Activated CD8-positive, alpha-beta memory T cell treated with anti-CD3 and anti-CD28 coated beads, Interleukin-2, amount 10 ng/mL, durations not matched to agents 7 days and 5 days (primary cell): ENCODE measurements at places on chromosomes 4 and X. TPM values are rescaled to one million over a fixed set of nuclear protein-coding genes. Genes with fewer than 3 reads are reported as not detected.

GRCh38 chrX:154800478-154801210, 4.6 kb downstream of the MPP1 start:
- no peak for DNase-seq

- DNase-seq = no peak
Observed at GRCh38 chr4:113979148-113979904, at the start of gene ARSJ. ARSJ (minus strand) TSS chr4:113979647; CDS start chr4:113978834, 813 bp downstream.

The GCNA gene
- 4.3 TPM for total RNA-seq

The MAGEA2 gene
- total RNA-seq = not detected

The GNRHR gene
- not detected for total RNA-seq

The NSUN7 gene
- total RNA-seq = 0.55 TPM

The CENPC gene
- 37.4 TPM for total RNA-seq

The ATP1B4 gene
- not detected for total RNA-seq

The FGFBP1 gene
- not detected for total RNA-seq

GRCh38 chrX:85851418-85851817, 195.9 kb downstream of the CHM start:
- DNase-seq = no peak

The ADD1 gene
- total RNA-seq = 251 TPM

DNA sequence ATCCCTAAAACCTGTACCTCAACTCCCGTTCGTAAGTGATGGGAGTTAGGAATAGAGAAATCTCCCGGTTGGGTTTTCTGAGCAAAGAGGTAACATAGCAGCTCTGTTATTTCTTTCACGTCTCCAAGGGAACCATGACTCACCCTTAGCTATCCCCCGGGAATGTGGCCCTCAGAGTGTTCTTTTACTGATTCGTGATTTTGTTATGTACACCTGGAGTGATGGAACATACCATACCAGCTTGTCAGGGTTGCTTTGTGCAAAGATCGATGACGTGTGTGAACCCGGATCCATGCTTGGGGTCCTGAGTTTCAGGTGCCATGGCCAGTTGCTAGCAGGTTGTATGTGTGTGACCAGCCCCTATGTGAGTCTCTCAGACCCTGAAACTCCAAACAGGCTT, 52.6 kb downstream of the HPRT1 start:
- no peak for DNase-seq

DNA sequence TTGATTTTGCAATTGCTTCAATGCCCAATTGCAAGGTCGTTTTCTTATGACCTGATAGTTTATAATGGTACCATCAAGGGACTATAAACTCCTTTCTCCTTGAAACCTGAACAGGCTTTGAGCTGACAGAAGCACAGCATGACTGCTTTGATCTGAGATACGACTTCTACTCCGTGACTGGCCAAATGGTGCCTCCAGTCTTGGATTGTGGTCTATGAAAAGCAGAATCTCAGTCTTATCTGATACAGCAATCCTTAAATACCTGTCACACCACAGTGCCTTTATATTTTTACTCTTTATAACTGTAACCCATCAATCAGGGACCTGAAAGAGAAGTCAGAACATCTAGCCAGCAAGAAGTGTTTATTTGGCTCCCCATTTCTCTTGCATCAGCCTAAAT, 93.1 kb downstream of the DOCK11 start:
- no peak for DNase-seq

DNA sequence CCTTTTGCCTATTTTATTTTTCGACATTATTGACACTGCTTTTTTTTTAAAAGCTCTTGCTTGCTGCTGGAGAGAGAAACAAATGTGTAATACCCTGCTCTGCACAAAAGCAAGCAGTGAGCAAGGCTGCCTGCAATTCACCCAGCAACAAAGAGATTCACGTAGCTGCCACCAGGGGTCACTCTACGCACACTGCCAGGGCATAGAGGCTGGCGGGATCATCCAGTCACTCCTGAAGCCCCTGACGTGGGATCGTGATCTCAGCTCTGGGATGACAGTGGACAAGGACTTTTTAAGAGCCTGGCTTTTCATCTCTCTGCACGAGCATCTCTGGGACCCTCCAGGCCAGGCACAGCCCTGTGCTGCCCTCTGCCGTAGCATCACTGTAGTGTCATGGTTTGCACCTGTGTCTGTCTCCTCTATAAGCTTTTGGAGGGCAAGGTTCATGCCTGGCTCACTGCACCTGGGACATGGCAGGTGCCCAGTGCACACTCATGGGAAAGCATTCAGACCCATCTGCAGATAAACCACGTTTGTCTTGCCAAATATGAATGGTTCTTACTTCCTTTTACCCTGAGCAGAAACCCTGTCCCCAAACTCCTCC, 19.8 kb downstream of the C4orf50 start:
- peak; percentile 66 for DNase-seq

DNA sequence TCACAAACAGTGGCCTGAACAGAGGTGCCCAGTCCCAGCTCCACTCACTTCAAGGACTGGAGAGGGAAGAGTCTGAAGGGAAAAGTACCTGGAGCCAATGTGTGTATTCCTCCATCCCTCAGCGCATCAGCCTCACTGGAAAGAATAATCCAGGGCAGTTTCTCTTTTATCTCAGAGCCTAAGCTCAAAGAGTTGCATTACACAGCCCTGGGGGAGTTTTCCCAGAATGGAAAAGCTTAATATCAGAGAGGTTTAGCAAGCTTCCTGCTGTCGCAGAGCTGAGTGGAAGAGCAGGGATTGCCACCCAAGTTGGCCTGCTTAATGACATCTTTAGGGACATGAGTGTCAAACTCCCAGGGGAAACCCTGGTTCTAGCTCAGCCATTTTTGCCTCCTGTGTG, 80.4 kb upstream of the MSX1 start:
- DNase-seq = no peak

GRCh38 chr4:150238591-150238990, 160.3 kb downstream of the DCLK2 start:
- DNase-seq = no peak

DNA sequence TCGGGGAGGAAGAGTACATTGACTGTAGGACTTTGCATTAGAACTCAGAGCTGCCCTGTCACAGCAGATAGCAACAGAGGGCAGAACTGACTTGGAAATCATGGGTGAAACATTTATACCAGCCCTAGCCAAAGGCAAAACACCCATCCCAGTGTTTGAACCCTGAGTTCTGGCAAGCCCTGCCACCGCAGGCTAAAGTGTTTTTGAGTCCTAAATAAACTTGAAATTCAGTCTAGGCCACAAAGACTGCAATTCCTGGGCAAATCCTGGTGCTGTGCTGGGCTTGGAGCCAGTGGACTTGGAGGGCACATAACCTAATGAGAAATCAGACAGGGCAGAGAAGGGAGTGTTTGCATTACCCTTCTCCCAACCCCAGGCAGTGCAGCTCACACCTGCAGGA, 1015.7 kb downstream of the FSTL5 start:
- no peak for DNase-seq

DNA sequence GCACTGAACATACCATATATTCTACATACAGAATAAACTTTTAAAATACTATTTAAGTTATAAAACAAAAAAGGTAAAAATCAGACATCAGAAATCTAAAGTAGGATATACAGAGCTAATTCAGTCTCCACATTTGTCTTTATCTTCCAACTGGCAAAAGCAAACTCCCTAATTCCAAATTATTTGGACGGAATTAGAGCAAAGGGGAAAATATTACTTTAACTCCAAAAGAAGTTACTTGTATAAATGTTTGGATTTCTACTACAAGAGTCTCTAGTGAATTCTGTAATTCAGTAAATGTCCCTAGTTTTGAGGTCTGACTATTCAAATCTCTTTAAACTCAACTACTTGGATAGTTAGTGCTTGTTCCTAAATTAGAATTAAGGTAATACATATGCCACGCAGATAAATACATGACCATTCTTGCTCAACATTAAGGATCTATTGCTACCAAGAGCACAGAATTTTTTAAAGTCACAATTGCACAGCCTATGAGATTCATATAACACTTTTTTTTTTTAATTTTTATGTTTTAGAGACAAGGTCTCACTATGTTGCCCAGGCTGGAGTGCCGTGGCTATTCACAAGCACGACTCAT, 7.3 kb downstream of the ZNF280C start:
- DNase-seq = no peak

DNA sequence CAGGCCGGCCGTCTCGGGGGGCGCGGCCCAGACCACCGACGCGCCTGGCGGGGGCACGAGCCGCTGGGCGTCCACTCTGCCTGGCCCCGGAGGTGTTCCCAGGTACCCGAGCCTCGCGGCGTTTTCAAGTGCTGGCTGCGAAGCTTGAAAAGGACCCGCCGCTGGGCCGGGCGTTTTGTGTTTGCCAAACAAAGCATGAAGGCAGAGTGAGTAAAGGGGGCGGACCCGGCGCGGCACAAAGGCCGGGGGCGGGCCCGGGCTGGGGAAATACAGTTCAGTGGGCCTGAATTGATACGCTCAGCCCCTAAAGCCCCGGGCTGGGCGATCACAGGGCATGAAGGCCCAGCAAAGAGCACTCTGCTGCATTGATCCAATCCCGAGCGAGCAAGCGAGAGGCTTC, 65.4 kb downstream of the SOX3 start:
- no peak for DNase-seq
